ENCODE measurements at places on chromosomes 7 and 10.
A peak's percentile ranks its signal among the peaks of the same experiment; 100 is the strongest.

GRCh38 chr7:116024826-116025809 lies 5.4 kb downstream of the TFEC start:
- DNase-seq, result no peak

DNA sequence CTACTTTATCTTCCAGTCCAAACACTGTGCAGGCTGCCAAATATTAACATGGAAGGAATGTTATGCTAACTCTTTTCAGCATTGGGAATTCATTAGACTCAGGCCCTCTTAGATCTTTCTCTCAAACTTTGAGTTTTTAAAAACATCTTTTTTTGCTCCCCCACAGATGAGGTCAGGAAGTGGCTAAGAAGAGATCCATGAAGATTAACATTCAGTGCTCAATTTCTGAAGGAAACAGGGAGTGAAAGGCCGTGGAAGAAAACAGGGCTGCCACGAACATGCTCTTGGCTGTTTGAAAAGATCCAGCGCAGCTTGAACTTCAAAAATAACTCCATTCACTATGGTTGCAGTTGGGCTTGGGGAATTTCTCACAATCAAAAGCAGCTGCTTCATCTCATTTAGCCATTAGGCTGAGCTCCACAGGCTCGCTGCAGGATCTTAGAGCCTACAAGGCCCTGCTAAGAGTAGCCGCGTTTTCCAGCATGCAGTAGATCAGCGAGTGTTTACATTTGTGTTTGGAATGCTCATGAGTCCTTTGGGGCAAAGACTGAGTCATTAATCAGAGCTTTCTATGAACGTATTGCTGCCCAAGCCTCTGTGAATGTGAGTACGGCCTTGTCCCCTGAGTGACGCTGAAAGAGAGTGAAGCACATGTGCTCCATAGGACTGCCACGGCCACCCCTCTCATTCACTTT lies 41.2 kb upstream of the TNS3 start:
- no peak for DNase-seq

- peak; percentile 68 for DNase-seq
Measured at GRCh38 chr10:21078410-21079329, 181.6 kb upstream of the NEBL start.

GRCh38 chr7:49001610-49002033 lies 77.3 kb downstream of the CDC14C start:
- peak; percentile 64 for DNase-seq

DNA sequence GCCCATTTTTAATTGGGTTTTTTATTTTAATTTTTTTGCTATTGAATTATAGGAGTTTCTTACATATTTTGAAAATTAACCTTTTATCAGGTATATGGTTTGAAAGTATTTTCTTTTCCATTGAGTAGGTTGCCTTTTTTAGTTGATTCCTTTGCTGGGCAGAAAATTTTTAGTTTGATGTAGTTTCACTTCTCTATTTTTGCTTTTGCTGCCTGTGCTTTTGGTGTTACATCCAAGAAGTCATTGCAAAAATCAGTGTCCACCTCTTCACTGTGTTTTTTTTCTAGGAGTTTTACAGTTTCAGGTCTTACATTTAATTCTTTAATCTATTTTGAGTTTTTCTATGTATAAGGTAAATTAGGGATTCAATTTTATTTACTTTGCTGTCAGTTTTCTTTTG lies 129.8 kb upstream of the FERD3L start:
- no peak for DNase-seq

DNA sequence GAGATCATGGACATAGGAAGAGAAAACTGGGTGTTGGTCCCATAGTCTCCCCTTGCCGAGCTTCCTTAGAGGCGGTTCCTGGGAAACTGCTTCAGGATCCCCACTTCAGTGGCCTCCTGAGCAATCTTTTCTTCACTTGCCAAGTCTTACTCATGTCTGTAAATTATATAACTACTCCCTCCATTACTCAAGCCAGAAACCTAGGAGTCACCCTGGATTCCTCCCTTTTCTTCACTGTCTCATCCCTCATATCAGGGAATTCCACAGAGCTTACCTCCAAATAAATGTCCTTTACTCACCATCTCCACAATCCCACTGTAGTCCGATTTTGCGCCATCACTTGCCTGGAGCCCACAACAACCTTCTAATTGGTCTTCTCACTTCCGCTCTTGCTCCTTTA lies 29.1 kb upstream of the TRUB1 start:
- DNase-seq, result no peak

DNA sequence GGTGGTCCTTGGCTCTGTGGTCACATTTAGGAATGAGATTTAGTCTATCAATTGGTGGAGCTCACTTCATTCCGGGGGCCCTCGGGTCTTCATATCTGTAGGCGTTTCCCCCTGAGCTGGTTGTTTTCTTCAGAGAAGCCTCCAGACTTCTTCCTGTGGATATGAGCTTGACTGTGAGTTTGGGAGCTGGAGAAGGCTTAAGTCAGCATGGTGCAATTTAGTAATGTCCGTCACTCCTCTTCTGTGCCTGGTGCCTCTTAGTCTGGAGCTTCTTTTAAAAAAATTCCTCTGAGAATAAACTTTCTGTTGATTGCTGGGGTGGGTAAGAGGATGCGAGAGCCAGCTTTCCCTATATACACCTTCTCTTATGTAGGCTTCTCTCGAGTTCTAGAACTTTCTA lies 40.2 kb downstream of the HECW1 start:
- no peak for DNase-seq

GRCh38 chr10:131650771-131651673 lies 249.8 kb upstream of the PPP2R2D start:
- no peak for DNase-seq

GRCh38 chr7:254337-255037 lies 35.5 kb upstream of the FOXL3 start:
- no peak for DNase-seq

DNA sequence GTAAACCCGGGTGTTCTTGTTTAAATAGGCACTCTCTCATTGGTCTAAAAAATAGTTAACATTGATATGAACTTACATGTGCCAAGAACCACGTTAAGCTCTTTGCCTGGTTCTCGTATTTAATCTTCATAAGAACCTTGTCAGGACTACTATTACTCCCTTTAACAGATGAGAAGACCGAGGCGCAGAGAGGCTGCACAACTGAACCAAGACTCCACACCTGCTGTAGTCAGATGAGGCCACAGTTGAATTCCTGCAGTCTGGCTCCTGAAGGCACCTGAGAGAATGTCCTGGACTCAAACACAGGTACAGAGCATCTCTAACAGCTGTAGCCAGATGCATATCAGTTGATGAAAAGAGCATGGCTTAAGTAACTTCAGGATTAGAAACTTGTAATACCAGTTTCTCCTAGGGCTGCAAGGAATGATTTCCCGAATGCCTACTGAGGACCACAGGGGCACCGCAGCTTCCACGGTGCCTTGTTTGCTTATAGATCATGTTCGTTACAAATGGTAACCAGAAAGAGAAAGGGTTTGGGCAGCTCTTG lies 9.5 kb downstream of the DDC start:
- DNase-seq, result no peak

- peak; percentile 8 for DNase-seq
Measured at GRCh38 chr7:19119870-19120486, 2.5 kb upstream of the TWIST1 start.

DNA sequence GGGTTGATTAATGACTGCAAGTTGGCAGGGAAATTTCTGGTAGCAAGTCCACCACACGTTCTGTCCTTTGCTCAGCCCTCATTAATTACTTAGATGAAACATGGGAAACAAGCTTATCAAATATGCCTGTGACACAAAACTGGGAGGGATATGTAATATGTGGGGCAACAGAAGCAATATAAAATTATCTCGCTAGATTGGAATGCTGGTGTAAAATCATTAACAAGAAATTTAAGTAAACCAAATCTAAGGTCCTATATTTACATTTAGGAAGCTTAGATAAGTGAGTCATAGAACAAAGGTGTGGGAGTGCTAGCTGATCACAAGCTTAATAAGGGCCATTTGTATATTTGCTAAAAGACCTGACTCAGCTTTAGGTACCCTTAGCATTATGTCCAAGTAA lies 23.5 kb downstream of the TRPV5 start:
- no peak for DNase-seq

DNA sequence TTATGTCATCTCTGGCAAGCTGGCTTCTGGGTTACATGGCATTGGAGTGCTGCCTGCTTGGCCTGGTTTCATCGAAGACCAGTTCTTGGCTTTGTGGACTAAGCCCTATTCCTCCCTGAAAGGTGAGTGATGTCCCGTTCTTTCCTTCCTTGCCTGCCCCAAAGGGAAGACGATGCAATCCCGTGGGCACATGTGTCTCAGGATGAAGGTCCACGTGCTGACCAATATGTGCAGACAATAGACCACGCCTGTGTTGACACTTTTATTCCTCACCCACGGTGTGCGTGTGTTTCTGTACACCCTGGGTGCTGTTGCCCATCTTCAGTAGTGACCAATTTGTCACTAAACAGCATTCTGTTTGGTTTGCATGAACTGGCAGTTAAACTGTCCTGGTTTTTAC lies 28.6 kb upstream of the SHH start:
- DNase-seq, result no peak

Measured in endothelial cell (in vitro differentiated cells).